ENCODE measurements at places on chromosomes 3 and 15. TPM values are rescaled to one million over a fixed set of nuclear protein-coding genes. Genes with fewer than 3 reads are reported as not detected.
A peak's percentile ranks its signal among the peaks of the same experiment; 100 is the strongest.

GRCh38 chr3:42092006-42092405, 849 bp downstream of the TRAK1 start:
- DNase-seq, result no peak

DNA sequence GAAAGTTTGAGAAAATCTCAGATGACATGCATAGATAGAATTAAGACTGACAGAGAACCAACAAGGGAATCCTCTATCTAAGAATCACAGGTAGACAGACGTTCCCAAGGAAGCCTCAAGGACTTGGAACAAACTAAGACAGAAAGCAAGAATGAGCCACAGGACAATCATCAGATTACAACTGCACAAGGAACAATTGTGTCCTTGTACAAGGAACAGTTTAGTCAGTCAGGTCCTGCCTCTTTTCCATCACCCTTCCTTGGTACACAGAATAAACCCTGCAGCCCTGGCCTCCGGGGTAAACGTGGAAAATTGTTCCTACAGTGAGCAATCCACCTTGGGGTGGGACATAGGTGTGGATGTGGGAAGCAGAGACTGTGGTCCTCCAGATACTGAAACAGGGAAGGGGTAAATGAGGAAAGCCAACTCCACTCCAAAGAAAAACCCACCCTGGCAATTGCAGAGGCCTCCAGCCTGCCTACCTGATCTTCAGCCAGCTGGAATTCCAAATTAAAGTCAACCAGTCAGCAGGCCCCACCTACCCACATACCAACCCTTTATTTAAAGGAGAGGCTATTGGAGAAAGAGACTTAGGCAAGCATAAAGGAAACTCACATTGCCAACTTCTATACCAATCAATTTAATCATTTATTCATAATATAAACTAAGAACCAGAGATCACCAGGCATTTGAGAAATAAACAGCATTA, 73.4 kb downstream of the ULK4 start:
- no peak for DNase-seq

GRCh38 chr3:66985336-66985920, 12.7 kb upstream of the KBTBD8 start:
- DNase-seq, result no peak

DNA sequence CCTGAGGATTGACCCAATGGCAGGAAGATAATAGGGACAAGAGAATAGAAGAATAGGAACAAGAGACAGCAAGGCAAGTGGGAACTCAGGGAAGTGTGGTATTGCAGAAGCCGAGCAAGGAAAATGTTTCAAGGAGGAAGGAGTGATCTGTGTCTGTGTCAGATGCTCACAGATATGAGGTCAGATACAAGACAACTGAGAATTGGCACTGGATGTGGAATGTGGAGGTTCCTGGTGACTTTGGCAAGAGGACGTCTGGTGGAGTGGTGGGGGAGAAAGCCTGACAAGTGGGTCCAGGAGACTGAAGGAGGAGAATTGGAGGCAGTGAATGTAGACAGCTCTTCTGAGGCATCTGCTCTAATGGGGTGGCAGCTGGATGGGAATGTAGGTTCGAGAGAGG, 24.1 kb downstream of the GYG1 start:
- DNase-seq, result no peak

GRCh38 chr3:197883541-197883940, 66.4 kb upstream of the RPL35A start:
- no peak for DNase-seq

DNA sequence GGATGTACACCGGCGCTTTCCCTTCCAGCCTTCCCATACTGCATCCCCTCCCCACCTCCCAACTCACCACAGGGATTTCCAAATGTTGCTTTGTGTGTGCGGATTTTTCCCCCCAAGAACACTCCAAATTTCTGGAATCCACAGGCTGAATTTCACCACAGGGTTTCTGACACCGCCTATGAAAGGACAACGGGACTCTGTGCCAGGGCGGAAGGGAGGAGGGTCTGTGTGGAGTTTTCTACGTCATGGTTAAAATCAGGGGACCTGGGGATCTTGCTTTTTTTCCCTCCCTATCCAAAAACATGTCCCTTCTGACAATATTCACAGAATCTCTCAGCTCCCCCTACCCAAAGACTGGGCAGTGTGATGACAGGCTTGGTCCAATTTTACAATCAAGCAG, 14.6 kb downstream of the CYP19A1 start:
- no peak for DNase-seq

DNA sequence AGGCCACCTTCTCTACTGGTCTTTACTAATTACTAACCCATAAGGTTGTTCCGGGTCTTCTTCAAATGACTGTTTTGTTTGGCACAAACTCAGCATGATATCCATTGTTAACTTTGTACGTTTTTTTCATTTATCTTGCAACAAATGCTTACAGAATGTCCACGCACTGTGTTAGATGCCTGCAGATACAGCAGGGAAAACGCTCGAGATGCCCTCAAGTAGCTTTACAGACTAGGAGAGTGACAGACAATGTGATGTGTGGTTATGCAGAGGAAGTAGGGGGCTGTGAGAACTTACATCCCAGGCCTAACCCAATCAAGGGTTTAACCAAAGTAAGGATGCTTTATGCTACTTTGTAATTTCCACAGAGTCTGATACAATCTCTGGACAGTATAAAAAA, 949 bp upstream of the RFC4 start:
- no peak for DNase-seq

DNA sequence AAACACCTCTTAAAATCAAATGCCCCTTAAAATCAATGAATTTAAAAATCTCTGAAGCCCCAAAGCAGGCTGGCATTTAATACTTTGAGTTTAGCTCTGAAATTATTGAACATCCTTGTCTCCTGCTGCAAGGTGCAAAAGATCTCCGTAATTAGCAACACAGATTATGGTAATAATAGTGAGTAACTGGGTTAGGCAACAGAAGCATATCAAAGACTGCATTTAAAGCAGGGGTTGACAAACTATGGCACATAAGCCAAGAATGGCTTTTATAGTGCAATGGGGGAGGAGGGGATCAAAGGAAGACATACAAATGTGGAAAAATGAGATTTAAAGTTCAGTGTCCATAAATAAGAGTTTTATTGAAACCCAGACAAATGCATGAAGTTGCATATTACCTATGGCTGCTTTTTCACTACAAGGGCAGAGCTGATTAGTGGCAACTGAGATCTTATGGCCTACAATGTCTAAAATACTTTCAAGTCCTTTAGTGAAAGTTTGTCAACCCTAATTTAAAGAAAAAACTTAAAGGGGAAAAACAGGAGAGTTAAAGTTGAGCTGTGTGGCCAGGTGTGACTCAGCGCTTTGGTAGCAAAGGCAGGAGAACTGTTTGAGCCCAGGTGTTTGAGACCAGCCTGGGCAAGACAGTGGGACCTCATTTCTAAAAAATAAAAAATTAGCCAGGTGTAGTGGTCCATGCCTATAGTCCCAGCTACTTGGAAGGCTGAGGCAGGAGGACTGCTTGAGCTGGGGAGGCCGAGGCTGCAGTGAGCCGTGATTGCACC, 157.6 kb downstream of the TBL1XR1 start:
- DNase-seq, result no peak

DNA sequence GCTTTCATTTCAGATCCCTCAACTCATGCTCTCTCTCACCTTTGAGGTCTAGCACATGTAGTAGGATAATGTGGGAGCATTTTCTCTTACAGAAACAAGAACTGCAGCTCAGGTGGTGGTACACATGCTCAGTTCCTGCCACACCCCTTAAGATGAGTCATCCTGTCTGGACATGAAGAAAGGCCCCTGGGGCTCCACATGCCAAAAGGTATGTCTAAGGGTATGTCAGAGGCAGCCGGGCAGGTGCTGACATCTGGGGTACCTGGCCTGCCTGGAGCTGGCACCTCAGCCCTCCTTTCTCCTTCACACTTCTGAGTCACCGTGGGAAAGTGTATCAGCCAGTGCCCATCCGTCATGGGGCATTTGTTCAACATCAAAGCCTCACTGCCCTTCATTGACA, 209.9 kb downstream of the OCA2 start:
- no peak for DNase-seq

DNA sequence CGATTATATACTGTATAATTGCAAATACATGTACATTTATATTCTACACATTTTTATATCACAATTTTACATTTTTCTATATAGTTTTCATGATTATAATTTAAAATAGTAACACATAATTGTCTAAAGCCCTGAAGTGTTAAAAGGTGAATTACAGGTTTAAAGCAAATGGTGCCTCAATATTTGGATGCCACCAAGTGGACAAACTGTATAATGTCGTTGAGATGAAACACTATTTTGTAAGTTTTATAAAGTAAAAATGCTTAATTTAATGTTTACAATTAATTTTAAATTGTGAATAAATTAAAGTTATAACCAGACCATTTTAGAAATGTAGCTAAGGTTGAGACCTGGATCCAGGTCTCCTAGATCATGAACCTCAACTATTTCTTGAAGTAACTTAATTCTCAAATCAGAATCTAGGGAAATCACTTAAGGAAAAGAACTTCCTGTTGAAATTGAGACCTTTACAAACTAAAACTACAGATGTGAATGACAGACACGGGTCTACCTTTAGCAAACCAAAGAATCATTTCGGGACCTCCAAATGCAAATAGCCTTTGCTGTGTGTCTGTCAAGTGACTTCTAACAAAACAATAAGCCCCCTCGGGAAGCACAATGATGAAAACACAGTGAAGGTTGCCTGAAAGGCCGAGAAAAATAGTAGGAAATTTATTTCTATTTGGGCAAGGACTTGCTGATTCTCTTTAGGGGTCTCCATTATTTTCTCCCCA, 37.8 kb downstream of the EHHADH start:
- peak; percentile 24 for DNase-seq

DNA sequence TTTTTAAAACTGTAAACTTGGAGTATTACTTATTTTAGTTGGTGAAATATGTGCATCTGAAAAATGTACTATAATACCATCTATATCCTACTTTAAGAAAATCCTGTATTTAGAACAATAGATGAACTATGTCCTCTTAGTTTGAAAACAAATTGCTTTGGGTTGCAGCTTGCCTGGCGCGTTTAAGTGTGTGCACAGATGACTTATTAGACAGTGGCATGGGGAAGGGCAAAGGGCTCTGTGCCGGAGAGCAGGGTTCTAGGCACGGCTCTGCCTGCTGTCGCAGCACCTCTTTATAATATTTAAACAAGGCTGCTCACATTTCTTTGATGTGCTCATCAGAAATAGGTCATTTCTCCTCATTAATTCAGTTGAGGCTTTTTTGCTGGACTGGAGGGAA, 10.0 kb downstream of the PXK start:
- no peak for DNase-seq

DNA sequence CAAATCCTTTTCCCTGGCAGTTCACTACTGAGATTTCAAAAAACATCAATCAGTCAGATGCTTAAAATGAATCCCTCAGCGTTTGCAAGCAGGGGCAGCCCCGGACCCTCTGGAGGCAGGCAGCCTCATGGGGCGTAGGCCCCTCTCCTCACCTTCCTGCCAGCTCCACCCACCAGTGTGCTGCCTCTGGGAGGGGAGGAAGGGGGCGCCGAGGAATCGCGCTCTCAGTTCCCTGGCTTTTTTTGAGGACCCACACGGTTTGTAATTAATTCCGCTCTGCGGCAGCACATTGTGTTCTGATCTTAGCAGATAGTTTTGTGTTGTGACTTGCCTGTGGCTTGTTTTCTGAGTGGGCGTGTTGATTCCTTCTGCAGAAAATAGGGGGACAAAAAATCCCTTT, 159.9 kb downstream of the KLF13 start:
- no peak for DNase-seq

- DNase-seq, result no peak
These were observed 76.5 kb downstream of the OTOL1 start for GRCh38 chr3:161573136-161573535.

- no peak for DNase-seq
These were observed 95.1 kb downstream of the RPL39L start for GRCh38 chr3:187044206-187044605.

DNA sequence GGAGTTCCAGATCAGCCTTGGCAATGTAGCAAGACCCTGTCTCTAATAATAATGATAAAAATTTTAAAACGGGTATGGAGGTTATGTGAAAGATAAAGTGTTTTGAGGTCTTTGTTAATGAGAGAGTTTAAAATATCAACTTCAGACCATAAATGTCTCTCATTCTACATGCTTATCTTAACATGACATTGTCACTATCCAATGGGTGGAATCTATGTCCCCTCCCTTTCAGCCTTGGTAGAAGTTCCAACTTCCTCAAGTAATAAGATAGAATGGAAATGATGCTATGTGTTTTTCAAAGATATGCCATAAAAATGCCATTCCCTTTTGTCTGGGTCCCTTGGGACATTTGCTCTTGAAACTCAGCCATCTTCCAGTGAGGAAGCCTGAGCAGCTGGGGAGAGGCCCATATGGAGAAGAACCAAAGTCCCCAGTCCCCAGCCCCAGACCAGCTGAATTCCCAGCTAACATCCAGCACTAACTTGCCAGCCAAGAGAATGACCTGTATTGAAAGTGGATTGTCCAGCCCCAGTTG, 17.0 kb downstream of the RPSA start:
- DNase-seq, result no peak

GRCh38 chr15:89820666-89821611, 6.3 kb upstream of the ANPEP start:
- no peak for DNase-seq

DNA sequence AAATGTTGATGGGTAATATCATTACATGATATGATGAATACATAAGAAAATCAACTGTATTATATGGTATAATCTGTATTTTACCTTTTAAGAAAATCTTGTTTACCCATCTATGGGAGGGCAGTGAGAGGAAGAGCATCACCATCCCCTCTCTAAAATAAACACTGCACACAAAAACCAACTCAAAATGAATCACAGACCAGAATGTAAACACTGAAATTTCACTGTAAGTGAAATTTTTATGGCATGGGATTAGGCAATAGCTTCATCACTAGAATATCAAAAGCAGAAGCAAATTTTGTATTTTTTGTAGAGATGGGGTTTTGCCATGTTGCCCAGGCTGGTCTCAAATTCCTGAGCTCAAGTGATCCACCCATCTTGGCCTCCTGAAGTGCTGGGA, 26.2 kb downstream of the IFT80 start:
- no peak for DNase-seq

Gene AEN
- polyA plus RNA-seq, result 7.5 TPM

Gene MPI
- polyA plus RNA-seq, result 62.3 TPM

Gene LRRC57
- 20.3 TPM for polyA plus RNA-seq

Gene ZPLD1
- 0.89 TPM for polyA plus RNA-seq

Gene TPRG1
- polyA plus RNA-seq, result 0.30 TPM

Gene OXTR
- 0.93 TPM for polyA plus RNA-seq

Gene BCL2A1
- not detected for polyA plus RNA-seq

Gene ACVR2B
- 20.7 TPM for polyA plus RNA-seq

Gene ACSBG1
- polyA plus RNA-seq, result 0.54 TPM

Gene CHRM5
- 0.19 TPM for polyA plus RNA-seq

Gene SHF
- polyA plus RNA-seq, result 14.1 TPM

Gene ITIH4
- 7.0 TPM for polyA plus RNA-seq

Gene CELF6
- polyA plus RNA-seq, result 3.5 TPM

Gene ZCWPW2
- polyA plus RNA-seq, result 1.8 TPM

Gene LINGO1
- polyA plus RNA-seq, result 11.3 TPM

Gene HTR3E
- polyA plus RNA-seq, result 0.07 TPM
